ENCODE measurements at places on chromosomes 12 and 14.
A peak's percentile ranks its signal among the peaks of the same experiment; 100 is the strongest.

GRCh38 chr12:123109319-123109772 lies 41.5 kb downstream of the PITPNM2 start:
- DNase-seq, result no peak

DNA sequence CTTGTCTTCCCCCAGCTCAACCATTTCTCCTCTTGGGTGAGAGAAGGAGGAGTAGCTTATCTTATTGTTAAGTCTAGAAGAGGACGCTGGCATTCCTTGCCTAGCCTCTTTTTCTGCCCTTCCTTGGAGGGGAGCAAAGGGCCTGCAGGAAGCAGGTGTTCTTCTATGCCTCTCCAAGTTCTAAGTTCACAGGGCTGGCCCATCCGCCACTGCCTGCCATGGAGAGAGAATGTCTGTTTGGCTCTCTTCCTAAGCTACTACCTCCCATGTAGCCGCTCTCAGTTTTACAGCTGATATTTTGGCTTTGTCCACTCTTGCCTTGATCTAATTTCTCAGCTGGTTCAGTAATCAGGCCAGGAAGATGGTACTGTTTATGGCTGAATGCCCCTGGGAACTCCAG lies 201.2 kb downstream of the NTF3 start:
- no peak for DNase-seq

DNA sequence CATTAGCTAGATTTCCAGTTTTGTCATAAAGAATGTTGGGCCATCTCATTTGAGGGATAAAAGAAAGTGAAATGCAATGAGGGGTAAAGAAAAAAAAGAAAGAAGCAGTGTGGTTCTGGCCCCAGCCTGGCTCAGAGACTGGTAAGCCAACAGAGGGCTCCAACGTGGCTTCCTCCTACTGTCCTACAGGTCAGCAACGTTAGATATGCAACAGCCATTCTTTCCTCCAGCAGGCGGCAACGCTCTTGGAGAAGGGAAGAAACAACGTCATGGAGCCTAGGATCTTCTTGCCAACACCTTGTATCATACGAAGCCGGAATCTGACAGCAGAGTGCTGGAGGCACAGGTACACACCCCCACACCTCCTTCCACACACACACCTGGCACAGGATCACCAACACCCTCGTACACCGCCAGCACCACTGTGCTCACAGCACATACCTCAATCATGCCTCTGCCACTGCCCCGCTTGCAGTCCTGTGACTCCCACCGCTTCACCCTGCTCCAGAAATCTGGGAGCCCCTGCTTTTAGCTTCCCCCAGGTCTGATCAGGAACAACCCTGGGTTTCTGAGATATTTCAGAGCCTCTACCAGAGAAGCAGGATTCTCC lies 102.8 kb downstream of the RPAP3 start:
- peak; percentile 36 for DNase-seq

DNA sequence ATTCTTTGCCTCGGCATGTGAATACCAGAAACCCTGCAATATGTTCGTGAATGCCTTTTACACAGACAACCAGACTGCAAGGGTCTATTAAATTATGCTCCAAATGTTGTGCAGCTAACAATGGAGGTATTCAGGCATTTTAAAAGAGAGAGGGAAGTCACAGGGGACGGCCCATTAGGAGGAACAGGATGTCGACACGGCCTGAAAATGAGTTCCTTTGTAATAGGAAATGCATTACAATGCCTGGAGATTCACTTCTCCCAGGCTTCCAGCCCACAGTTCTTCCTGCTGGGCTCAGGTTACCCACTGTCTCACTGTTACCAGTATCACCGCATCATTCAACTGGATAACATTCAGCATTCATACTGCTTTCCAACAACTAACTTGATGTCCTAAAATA lies 2.5 kb downstream of the DUSP6 start:
- DNase-seq, result peak; percentile 69

GRCh38 chr12:12476857-12477531 lies 85.7 kb downstream of the DUSP16 start:
- DNase-seq, result no peak

DNA sequence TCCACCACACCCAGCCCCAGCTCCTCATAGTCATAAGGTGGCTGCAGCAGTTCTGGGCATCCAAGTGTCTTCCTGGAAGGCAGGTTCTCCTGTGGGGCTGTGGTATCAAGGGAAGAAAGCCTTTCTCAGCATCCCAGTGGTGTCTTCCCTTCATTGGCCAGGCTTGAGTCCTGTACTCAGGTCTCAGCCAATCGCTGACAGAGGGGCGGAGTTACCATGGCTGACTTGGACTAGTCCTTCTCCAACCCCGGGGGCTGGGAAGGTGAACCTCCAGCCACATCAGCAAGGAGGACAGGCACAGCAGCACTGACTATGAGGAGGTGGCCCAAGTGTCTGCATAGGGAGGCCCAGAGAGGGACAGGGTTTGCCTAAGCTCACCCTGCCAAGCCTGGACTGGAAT lies 64.0 kb upstream of the SLC24A4 start:
- no peak for DNase-seq

DNA sequence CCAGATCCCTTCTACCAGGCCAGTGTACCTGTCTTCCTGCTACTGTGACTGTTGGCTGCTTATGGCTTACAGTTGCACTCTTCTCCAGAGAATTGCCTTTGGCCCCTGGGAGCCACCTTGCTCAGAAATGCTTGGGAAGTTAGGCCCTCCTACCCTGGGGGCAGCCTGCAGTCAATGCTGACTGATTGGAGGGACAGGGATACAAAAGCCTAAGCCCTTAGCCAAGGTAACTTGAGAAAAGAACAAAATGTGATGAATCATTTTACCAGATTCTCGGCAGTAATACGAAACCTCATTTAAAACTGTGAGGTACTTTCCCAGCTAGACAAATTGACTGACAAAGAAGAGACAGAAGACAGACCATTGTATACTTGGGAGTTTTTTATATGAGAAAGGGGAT lies 47.3 kb downstream of the PTCSC3 start:
- DNase-seq, result peak; percentile 62

GRCh38 chr12:85002778-85003296 lies 33.2 kb downstream of the TSPAN19 start:
- no peak for DNase-seq

- peak; percentile 65 for DNase-seq
These were observed 33.5 kb downstream of the C12orf50 start for GRCh38 chr12:87995581-87996178.

- DNase-seq, result peak; percentile 44
These were observed 74.3 kb upstream of the CPM start for GRCh38 chr12:69007101-69007854.

GRCh38 chr12:12803186-12803585 lies 10.0 kb upstream of the DDX47 start:
- DNase-seq, result peak; percentile 84

GRCh38 chr14:90381999-90382451 lies 14.8 kb upstream of the CALM1 start:
- DNase-seq, result peak; percentile 36

DNA sequence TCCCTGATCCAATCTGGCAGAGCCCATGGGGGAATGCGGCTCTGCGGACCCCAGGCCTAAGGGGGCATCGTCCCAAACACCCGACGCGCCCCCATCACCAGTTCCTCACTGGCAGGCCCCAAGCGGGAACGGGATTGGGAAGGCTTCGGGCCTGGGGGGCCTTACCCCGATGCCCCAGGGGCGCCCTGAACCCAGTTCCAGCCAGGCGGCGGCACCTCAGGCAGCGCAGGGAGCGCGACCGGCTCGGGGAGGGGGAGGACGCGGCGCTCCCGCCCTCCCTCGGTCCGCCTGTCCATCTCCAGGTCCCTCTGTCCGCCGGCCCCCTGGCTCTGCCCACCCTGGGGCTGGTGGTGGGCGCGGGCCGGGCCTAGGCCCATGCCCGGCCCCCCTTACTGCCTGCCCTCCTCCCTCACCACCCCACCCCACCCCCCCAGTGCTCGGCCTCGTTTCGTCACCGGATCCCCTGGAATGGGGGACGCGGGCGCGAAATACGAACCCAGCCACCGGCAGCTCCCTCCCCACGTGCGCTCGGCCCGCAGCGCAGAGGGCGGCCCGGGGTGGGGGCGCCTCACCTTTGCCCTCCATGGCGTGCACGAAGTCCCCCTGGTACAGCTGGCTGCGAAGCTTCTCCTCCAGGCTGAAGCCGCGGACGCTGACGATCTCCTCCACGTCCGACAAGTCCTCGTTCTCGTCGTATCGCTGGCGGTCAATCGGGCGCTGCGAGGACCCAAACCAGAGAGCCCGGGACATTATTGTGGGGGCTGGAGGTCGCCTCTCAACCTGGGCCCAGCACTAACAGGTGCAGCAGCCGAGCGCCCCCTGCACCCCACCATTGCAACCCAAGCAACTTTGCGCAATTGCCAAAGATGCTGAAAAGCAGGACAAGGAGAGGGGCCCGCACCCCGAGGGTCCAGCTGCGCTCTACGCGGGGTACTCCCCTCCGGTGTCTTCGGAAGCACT lies 2.3 kb downstream of the KDM2B start:
- peak; percentile 49 for DNase-seq

- no peak for DNase-seq
These were observed 12.5 kb downstream of the A2M start for GRCh38 chr12:9103050-9103849.

- no peak for DNase-seq
These were observed 5.0 kb downstream of the REM2 start for GRCh38 chr14:22887990-22888378.

GRCh38 chr12:117387832-117388231 lies 26.4 kb upstream of the NOS1 start:
- no peak for DNase-seq

- no peak for DNase-seq
These were observed 11.7 kb upstream of the ITGB7 start for GRCh38 chr12:53218551-53219291.

- DNase-seq, result no peak
These were observed 91.5 kb downstream of the APAF1 start for GRCh38 chr12:98736352-98737321.

DNA sequence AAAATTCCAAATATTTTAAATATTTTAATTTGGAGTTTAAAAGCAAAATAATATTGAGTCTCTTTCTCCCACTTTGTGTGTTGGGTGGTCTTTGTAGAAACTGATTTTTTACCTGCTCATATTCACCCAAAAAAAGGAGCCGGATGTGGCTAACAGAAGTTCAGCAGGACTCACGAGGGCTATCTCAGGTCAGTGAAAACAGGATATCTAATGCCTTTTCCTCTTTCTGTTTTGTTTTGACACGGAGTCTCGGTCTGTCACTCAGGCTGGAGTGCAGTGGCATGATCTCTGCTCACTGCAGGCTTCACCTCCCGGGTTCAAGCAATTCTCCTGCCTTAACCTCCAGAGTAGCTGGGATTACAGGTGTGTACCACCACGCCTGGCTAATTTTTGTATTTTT lies 30.8 kb downstream of the COA8 start:
- DNase-seq, result no peak

GRCh38 chr12:115920395-115921183 lies 356.9 kb downstream of the MED13L start:
- no peak for DNase-seq

DNA sequence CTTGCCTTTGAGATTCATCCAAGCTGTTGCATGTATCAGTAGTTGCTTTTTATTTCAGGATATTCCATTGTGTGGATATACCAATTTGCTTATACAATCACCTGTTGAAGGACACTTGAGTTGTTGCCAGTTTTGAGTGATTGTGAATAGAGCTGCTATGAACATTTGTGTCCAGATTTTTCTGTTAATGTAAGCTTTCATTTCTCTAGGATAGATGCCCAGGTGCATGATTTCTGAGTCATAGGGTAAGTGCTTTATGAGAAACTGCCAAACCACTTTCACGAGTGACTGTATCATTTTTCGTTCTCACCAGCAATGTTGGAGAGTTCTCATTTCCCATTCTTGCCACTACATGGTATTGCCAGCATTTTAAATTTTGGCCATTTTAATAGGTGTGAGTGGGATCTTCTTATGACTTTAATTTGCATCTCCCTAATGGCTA lies 434.6 kb upstream of the RGS6 start:
- no peak for DNase-seq

- DNase-seq, result no peak
These were observed 1.6 kb downstream of the GSKIP start for GRCh38 chr14:96364962-96365361.

GRCh38 chr12:122944605-122945592 lies 21.4 kb downstream of the ABCB9 start:
- DNase-seq, result no peak

DNA sequence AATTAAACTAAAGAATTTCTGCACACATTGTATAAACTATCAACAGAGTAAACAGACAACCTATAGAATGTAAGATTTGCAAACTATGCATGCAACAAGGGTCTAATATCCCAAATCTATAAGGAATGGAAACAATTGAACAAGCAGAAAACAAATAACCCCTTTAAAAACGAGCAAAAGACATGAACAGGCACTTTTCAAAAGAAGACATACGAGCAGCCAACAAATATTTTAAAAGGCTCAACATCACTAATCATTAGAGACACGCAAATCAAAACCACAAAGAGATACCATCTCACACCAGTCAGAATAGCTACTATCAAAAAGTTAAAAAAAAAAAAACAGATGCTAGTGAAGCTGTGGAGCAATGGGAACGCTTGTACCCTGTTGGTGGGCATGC lies 4.7 kb downstream of the TAS2R13 start:
- DNase-seq, result no peak

- no peak for DNase-seq
These were observed at the start of gene MEG3 for GRCh38 chr14:100825713-100826331. TSS of gene MEG3 (plus strand) at chr14:100826118.

GRCh38 chr12:18383203-18383602 lies 121.9 kb downstream of the PIK3C2G start:
- peak; percentile 36 for DNase-seq

DNA sequence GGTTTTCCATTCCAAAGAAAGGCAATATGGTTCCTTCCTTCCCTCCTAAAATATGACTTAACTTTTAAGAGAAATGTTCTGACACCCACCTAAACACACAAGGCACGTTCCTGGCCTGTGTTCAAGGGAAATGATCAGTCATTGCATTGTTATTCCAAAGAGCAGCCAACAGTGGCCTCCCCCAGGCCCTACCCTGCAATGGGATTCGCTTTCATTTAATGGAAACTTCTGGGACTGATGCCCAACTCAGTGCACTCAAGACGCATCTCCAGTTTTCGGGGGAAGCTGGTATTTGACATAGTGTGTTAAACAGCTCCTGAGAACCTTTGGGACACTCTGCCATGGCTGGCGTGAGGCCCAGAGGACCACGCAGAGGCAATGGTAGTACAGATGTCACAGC lies 65.9 kb downstream of the DDX51 start:
- DNase-seq, result no peak

DNA sequence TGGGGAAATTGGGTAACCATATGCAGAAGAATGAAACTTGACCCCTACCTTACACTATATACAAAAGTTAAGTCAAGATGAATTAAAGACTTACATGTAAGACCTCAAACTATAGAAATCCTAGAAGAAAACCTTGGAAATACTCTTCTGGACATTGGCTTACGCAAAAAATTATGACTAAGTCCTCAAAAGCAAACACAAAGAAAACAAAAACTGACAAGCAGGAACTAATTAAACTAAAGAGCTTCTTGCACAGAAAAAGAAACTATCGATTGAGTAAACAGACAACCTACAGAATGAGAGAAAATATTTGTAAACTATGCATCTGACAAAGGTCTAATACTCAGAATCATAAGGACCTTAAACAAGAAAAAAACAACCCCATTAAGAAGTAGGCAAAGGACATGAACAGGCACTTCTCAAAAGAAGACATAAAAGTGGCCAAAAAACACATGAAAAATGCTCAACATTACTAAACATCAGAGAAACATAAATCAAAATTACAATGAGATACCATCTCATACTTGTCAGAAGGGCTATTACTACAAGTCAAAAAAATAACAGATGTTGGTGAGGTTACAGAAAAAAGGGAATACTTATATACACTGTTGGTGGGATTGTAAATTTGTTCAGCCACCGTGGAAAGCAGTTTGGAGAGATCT lies 37.0 kb upstream of the CFAP54 start:
- no peak for DNase-seq
